Glomerular endothelial cell (primary cell): ENCODE measurements at places on chromosomes 1 and 21. TPM values are rescaled to one million over a fixed set of nuclear protein-coding genes. Genes with fewer than 3 reads are reported as not detected.
A peak's percentile ranks its signal among the peaks of the same experiment; 100 is the strongest.

Gene CFAP107
- not detected in 2 replicates for total RNA-seq

Gene PPP1R8
- total RNA-seq, result 32.7 and 40.7 TPM in 2 replicates

Gene CR1
- total RNA-seq, result not detected in 2 replicates

Gene TTC39A
- total RNA-seq, result 2.6 and 7.2 TPM in 2 replicates

Gene C1orf87
- not detected in 2 replicates for total RNA-seq

Gene KLHDC8A
- total RNA-seq, result 0.29 and 0.64 TPM in 2 replicates

Gene SPRR3
- not detected in 2 replicates for total RNA-seq

Gene TRIM63
- total RNA-seq, result not detected in 2 replicates

Gene MCOLN2
- not detected in 2 replicates for total RNA-seq

Gene SPRR2G
- not detected in 2 replicates for total RNA-seq

Gene SPRR2A
- total RNA-seq, result not detected in 2 replicates

DNA sequence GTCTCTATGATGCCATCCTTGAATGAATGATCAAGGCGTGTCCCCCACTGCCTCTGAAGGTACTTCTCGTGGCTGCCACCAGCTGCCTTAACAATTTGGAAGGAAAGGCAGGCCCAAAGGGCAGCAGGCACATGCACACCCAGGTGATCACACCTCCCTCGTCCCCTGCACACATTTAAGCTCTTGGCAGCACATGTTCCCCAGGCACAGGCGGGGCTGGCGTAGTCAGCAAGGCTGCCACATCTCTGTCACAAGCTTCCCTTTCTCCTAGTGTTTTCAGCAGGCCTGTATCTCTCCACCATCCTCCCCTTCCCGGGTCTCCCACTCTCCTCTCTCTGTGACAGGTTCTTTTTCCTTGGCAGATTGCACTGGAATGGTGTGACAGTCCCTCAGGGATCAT is 111.9 kb downstream of the CACNA1E start:
- no peak for DNase-seq

- DNase-seq, result no peak
Measured at GRCh38 chr1:228313536-228314277, 92.9 kb downstream of the TRIM11 start.

GRCh38 chr1:150362721-150363425 is 1.1 kb upstream of the RPRD2 start:
- no peak for DNase-seq

GRCh38 chr21:37266515-37267221 is 466 bp downstream of the VPS26C start:
- DNase-seq, result no peak

GRCh38 chr1:10738061-10739058 is 58.1 kb downstream of the CASZ1 start:
- no peak for DNase-seq

DNA sequence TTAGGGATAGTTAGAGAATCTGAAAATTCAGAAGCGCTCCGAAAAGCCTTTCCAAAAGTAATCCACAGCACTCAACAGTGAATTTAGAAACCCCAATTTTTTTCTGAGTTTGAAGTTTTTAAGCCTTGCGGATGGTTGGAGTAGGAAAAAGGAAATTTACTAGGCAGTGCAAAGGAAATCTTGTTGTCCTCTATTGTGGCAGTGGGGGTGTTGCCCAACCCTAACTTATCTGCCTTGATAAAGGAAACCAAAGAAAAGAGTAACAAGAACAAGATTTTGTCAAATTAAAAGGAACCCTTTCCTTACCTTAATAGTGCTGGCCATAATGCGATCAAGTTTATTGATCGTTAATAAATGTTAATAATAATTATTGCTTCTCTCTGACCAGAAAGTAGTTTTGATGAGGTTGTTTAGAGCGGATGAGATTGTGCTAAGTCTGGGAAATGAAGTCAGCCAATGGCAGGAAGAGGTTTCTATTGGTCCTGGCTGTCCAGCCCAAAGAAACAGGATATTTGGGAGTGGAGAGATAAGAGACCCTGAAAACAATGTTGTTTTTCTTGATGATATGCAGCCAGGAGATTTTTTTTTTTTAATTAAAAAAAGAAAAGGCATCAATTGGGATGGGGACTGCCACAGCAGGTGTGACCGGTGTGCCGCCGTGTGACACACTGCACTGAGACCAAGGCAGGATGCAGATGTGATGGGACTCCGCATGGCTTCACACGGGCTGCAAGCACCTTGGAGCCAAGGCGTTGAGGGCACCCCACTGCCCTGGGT is at the start of gene ERG:
ERG (minus strand) TSS at position 421 of the 777 bp plus-strand sequence; CDS start at position 324, 97 bp downstream.
- peak; percentile 88 for DNase-seq

DNA sequence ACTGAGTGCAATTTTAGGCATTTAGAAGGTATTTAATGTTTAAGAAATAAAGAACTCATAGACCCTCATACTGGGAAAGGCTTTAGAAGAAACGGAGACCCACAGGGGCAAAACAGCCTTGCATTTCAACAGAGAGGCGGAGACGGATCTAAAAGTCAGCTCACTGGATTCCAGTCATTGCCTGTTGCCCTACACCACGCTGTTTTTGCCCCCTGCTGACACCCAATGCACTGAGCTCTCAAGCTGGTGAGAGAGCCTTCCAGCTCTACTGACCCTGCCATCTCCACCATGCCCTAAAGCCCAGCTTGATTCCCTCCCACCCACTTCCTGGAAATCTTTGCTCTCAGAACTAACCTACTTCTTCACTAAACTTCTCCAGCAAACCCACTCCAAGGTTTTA is 7.2 kb upstream of the TRAF3IP3 start:
- DNase-seq, result no peak

GRCh38 chr1:95631695-95632094 is 397.7 kb downstream of the RWDD3 start:
- DNase-seq, result no peak

DNA sequence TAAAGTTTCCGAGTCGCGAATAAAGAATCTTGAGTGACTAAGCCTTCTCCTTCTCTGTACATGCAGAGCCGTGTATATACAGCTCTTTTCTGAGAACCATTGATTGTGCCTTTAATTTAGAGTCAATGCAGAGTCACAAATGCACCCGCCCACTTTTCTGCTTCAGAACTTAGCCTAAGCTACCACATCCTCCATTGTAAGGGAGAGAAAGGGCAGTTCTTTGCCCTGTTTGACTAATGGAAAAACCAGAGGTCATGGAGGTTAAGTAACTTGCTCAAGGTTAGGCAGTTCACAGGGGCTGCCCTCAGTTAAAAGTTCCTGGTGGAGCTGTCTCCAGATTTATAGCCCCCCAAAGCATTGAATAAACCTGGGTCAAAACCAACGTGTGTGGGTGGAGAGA is 139.6 kb downstream of the TOMM20 start:
- no peak for DNase-seq

DNA sequence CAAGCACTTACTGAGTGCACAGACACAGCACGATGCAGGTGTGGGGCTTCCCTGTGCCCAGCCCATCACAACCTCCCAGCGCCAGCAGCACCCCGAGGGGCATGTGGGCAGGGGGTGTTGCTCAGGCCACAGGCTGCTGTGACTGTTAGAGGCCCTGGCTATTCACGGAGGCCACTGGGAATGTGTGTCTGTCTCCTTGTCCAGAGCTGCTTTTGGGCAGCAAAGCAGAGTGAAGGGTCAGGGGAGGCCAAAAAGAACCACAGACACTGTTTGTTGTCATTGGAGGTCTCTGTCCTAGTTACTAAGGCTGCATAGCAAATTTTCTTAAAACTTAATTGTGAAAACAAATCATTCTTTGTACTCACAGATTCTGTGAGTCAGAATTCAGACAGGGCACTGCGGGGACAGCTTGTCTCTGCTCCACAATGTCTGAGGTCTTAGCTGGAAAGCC is 49.6 kb downstream of the TNFRSF8 start:
- no peak for DNase-seq

GRCh38 chr1:37813529-37814145 is 5.6 kb upstream of the YRDC start:
- DNase-seq, result no peak

DNA sequence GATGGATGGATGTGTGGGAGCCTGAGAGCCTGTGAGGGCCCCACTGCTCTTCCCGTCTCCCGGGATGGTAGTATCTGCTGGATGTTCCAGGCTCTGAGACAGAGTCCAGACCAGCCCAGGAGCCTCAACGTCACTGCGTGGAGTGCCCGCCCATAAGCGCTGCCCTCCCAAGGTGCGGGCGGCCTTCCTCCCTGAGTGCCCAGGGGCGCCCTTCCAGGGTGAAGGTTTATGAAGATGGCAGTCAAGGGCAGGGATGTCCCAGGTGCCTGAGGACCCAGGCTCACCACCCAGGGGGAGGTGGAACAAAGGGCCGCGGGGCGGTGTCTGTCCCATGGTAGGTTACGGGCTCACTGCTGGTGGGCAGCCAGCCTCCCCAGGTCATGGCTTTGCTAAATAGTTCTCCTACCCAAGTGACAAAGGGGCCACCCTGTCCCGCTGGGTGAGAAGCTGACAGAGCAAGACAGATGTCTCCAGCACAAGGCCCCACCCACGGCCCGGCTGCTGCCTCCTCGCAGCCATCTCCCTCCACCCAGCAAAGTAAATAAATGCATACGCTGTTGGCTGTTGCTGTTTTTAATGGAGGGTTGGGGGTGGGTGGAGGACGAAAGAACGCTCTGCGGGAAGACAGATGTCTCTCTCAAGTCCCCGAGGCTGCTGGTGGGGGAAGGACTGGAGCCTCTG is 9.0 kb upstream of the GPR153 start:
- DNase-seq, result no peak

GRCh38 chr1:30745834-30746208 is 11.8 kb downstream of the LAPTM5 start:
- no peak for DNase-seq

- no peak for DNase-seq
Measured at GRCh38 chr1:150909585-150910180, 16.5 kb upstream of the SETDB1 start.

GRCh38 chr1:6686294-6686693 is 15.3 kb downstream of the DNAJC11 start:
- DNase-seq, result no peak

DNA sequence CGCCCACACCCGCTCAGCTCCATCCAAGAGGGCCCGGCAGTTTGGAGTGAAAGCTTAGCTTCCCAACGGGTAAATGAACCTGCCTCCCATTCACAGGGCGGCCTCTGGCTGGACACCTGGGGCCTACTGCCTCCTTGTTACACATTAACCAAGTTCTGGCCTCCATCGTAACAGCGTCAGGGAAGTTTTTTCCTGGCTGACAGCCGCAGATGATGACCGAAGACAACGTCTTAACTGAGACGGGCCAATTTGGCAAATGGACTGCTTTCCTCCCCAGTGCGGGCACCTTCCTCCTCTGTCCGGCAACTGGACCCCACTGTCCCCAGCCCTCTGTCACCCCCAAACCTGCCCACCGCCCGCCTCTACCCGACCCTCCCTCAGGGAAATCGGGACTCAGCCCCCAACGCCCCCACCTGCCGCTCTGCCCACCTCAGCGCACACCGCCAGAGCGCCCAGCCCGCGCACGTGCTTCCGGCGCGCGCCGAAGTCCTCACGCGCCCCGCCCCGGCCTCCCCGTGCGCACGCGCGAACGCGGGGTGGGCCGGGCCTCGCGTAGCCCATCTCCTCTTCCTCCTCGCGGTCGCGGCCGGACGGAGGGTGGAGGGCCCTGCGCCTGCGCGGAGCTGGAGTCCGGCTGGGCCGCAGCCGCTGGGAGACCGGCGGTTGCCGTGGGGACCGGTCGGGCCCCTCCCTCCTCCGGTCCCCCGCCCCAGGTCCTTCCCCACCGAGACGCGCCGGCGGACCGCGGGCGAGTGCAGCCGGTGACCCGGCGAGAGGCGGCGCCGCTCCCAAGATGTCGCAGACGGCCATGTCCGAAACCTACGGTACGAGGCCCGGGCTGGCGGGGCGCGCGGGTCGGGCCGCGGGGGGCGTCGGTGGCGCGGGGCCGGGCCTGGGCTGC is at the start of gene RAB4A:
RAB4A (plus strand) TSS at position 565 of the 901 bp plus-strand sequence; CDS start at position 794, 229 bp downstream.
- no peak for DNase-seq

- DNase-seq, result no peak
Measured at GRCh38 chr1:60965280-60965854, 117.0 kb upstream of the NFIA start.

DNA sequence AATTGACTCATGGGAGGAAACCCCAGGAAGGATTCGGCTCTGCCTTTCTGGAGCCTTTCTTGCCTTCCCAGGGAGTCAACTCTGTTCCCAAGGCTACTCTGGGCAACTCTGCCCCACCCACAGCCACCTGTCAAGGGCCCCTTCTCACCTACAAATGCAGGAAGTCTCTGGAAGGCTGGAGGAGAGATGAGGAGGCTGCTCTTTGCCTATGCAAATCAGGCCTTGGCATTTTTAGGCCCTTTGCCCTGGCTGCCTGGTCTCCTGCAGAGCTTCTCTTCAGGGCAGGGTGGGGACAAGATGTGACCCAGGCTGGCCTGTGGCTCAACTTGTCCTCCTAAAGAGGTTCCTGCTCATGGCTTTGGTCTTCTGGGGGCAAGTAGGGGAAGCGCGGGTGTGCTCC is 5.4 kb downstream of the SLC6A9 start:
- no peak for DNase-seq

DNA sequence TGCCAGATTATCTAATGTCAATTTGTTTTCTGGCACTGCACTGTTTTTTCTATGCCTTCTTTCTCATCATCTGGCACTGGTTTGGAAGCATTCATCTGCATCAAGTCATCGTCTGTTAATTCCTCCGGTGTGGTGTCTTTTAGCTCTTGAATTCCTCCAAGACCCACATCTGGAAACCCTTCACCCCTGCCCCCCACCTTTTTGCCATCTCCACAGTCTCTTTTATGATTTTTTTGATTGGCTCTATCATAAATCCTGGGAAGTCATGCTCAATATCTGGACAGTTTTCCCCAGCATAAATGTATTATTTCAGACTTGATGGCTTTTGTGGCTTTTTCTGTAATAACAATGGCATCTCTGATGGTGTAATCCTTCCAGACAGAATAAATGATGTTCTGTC is 10.4 kb upstream of the KCNK1 start:
- no peak for DNase-seq

- no peak for DNase-seq
Measured at GRCh38 chr1:245956225-245956624, 550.9 kb downstream of the SMYD3 start.

DNA sequence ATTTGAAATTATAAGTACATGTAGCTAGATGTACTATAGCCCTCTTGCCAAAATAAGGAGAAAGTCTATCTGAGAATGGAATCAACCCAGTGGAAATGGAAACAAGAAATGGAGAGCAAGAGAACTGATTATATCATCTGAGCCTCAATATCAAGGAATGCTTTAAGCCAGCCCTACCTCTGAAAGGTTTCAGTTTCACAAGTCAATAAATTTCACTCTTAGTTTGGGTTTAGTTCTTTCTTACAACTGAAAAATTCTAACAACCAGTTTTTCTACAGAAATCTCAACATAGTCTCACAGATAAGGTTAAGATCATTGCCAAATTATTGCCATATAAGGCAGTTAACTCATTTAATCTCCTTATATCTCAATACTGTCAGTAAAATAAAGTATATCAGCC is 80.0 kb downstream of the EPS15 start:
- DNase-seq, result no peak

- DNase-seq, result no peak
Measured at GRCh38 chr21:45985471-45986315, 4.1 kb downstream of the COL6A1 start.

DNA sequence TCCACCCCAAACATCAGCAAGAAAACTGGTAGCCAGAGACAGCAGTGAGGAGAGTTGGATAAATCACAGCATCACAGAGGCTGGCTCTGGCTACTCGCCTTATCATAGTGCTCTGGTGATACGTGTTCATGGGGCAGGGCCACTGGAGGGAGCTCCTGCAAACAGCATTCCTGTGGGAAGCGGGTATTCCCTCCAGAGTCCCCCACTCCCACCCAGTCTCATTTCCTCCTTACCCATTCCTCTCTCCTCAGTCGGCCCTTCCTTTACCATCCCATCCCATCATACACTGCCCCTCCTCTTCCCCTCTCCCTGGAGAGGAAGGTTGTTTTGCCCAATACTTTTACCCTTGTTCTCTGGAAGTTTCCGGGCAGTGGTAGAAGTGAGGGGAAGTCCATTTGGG is 7.1 kb downstream of the NHLH2 start:
- no peak for DNase-seq
